Mucosa of gallbladder (tissue), 1 donor: ENCODE measurements at places on chromosomes 12 and 14. TPM values are rescaled to one million over a fixed set of nuclear protein-coding genes. Genes with fewer than 3 reads are reported as not detected.

Gene PDZRN4
- 10.6 TPM for total RNA-seq

Gene FAM90A1
- 0.29 TPM for total RNA-seq

Gene FLRT2
- 20.5 TPM for total RNA-seq

Gene OR4E2
- total RNA-seq, result not detected

GRCh38 chr12:42639556-42639955 lies 50.0 kb upstream of the PRICKLE1 start:
- no peak for DNase-seq

DNA sequence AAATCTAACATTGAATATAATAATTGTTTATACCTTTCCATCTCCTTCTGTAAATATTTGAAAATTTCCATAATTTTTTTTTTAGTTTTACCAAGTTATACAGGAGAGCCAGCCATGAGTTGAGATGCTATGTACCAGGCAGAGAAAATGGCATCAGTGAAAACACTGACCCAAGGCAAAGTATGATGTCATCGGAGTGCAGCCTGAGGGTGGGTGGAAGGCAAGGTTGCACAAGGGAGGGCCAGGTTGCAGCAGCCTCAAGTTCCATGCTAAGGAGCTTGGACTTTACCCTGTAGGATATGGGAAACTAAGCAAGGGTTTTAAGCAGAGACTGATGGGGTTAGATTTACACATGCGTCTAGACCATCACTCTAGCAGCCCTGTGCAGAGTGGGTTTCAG lies 441.1 kb downstream of the BCAT1 start:
- no peak for DNase-seq

GRCh38 chr14:32633224-32633859 lies 304.2 kb downstream of the AKAP6 start:
- no peak for DNase-seq

DNA sequence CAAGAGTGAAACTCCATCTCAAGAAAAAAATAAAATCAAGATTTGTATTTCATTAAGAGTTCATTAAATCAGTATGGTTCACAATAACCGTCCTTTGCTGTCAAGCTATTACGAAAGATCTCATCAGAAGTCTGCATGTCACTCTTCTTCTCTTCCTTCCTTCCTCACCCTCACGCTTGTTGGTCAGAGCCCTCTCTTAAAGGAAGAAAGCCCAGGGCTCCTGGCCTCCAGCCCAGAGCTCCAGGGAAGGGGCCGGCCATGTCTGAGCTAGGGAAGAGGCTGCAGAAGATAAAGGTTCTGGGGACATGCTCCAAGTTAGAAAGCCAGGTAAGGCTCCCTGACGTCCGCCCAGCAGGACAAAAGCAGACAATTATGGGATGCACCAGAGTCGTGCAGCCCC lies 43.1 kb upstream of the DLK1 start:
- no peak for DNase-seq
